ENCODE measurements at places on chromosomes 3 and 15. TPM values are rescaled to one million over a fixed set of nuclear protein-coding genes. Genes with fewer than 3 reads are reported as not detected.

The CPEB1 gene
- polyA plus RNA-seq, result 0.31 TPM

DNA sequence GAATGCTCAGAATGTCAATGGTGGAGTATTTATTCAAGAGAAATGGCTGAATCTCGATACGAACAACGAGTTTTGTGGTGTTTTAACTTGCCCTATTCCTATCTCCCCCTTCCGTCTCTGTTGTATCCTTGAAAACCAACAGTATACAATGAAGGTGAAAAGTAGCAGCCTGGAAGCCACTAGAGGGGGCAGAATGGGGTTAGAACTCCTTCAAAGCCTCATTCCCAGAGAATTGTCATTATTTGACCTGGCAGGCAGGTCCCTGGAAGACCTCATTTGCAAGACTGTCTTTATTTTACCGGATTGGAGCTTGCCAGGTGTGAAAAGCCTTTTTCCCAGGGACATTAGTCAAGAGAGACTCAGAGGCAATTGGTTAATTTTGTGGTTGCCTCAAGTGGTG lies 139.4 kb downstream of the LRRC28 start:
- no peaks in the 10 kb centered on the region for H3K36me3 ChIP-seq
- no peak overlapping the region for H3K27ac ChIP-seq
- DNase-seq, result no peak
- H3K4me3 ChIP-seq, result no peak overlapping the region
- H3K4me1 ChIP-seq, result peaks cover 5% of the 10 kb centered on the region
- no peaks in the 10 kb centered on the region for H3K27me3 ChIP-seq

The GPR149 gene
- not detected for polyA plus RNA-seq

GRCh38 chr15:68285259-68285980 lies 7.9 kb downstream of the FEM1B start:
- no peaks in the 10 kb centered on the region for H3K27me3 ChIP-seq
- peaks cover 96% of the 10 kb centered on the region for H3K4me1 ChIP-seq
- H3K4me3 ChIP-seq, result peak overlapping the region; percentile 85
- peaks cover 42% of the 10 kb centered on the region for H3K36me3 ChIP-seq

The SSUH2 gene
- polyA plus RNA-seq, result 0.49 TPM
